ENCODE measurements at places on chromosomes 7 and 10.

DNA sequence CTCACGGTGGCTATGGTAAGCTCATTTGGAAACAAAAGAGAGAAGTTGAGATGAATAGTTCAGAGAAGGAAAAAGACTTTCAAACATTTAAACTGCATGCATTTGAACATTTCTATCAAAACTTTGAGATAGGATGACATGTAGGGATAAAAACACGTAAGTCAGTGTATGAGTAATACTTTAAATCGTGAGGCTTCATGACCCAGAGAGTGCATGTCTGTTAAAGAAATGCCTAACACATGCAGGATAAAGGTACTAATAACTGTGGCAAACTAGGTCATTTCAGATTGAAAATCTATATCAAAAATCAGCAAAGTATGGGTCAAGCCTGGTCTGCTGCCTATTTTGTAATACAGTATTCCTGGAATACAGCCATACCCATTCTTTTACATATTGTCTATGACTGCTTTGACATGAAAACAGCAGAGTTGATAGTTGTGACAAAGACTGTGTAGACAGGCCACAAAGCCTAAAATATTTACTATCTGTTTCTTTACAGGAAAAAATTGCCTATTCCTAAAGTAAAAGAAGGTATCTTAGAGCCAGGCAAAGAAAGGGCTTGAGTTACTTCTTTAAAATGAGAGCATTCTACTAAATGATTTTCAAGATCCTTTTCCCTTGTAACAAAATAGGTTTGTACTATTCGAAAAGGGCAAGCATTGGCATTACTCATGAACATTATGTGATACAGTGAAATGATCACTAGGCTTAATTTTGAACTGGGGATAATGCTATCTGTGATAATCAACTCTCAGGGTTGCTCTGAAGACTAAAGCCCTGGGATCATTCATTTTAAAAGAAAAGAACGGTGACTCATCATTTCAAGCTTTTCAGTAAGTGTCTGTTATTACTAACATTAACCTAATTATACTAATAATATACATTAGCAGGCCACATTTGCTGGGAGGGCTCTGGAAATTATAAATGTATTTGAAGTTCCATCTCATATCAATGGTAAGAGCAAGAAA is 185.9 kb downstream of the CRPPA start:
- DNase-seq = no peak

GRCh38 chr7:64045301-64046040 is at the start of gene ZNF727:
ZNF727 (plus strand) TSS chr7:64045434; CDS start chr7:64045622, 188 bp downstream.
- DNase-seq = no peak

DNA sequence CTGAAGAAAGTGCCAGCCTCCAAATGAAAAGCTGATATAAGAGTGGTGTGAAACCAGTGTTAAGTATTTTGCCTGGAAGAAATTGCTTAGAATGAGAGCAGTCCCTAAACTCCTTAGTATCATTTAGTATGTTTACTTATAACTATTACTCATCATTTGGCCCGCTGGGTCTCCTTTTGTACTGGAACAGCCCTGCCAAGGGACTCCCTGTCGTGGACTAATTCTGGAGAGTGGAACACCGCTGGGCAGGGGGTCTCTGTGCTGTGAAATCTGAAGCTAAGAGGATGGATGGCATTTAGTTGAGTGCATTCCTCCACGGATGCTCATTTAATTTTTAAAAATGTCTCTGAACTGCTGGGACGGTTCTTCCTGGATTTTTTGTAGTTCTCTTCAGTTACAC is 889.9 kb upstream of the C7orf33 start:
- no peak for DNase-seq

DNA sequence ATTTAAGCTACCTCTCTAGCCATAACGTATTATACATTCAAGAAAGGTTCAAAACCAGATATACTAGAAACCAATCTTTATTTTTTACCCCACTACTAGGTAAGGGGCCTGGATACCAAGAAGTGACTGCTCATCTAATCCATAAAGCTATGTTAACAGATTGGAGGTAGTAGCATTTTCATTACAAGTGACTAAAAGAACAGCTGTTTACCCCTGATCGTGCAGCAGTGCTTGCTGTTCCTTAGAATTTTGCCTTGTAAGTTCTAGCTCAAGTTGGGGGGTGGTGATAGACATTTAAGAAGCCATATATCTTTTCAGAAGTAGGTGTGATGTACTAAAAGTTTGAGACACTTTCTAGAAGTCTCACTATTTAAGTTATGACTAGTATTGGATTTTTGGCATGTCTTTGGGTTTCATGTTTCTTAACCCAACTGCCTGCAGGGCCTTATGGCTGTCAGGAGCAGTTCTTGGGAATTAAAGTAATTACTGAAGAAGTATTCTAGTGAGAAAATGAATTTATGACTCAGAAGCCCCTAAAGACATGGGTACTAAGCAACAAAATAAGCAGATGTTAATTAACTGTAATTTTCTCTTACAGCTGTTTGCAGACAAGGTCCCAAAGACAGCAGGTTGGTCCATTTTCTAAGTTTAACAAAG is 2.3 kb downstream of the PPIA start:
- no peak for DNase-seq

DNA sequence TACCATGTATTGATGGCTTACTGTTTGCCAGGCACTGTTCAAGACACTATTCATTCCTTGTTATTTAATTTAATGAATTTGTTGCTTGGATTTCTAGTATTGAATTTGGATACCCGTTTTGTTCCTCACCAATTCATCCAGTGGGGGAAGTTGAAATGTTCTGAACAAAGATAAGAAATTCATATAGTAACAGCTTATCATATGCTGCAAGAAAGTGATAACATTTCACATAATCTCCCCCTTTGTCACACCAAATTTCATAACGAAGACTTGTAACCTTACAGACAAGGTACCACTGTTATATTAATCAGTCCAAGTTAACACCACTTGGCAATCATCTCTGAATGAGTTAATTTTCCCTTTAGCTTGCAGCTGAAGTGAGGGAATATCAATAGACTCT is 42.1 kb downstream of the SCIN start:
- DNase-seq = no peak

DNA sequence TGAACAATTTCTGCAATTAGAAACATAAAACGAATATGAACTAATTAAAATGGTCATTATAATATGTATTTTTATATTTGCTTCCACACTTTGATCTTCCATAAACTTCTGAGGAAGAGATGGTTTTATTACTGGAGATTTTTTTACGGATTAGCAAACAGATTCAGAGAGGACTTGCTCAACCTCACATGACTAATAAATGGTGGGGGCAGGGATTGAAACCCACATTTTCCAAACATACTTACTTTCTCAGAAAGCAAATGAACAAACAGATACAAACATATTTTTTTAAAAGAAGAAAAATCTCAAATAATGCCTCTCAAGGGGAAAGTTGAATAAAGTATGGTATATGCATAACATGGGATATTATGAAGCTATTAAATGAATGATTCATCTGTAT is 18.3 kb downstream of the ANKMY2 start:
- DNase-seq = no peak

- peak; percentile 84 for DNase-seq
Measured at GRCh38 chr7:92608380-92609322, 18.5 kb upstream of the FAM133B start.

DNA sequence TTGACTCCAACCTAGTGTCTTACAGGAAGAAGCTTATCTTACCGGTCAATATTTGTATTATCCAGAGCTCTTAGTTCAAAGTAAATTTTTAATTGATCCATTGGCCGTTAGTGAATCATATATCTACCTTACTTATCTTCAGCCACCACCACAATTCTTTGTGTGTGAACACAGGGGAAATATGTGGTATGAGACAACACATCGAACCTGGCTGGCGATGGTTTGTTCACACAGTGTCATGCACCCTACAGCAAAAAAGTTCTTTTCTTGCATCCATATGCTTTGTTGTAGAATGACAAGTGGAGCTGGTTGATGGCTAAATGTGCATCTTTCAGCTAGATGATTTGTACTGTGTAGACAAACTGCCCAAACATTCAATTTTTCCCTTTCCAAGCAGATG is 65.8 kb downstream of the ARID5B start:
- no peak for DNase-seq

DNA sequence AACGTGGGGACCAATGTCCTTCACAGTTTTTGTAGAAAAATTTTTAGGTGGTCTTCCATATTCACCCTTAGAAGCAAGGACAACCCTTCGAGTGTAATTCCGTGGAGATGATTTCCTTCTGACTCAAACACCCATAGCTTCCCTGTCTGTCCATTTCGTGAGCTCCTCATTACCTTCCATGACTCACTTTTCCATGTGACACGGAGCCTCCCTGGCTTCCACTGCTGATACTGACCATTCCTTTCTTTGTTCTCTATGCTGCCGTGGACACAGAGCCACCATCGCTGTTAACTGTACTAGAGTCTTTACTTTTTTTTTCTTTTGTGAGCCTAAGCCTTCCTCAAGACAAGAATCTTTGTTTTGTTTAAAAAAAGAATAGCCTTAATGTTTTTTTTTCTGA is 12.5 kb upstream of the ARMS2 start:
- DNase-seq = no peak

DNA sequence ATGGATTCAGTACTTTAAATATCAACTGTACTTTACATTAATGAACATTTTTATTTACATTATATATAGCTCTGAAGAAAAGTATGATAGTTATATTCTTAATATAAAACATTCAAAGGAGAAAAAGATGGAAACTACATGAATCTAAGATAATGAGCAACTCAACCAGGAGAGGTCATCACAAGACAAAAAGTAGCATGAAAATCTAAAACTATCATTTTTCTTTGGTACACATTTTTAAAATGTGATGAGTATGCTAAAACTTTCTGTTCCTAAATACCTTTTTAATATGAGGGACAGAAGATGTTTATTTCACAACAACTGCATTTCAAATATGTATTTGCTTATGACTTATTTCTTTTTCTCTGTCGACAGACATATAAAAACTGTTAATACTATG is 2.4 kb downstream of the CNTNAP2 start:
- no peak for DNase-seq

GRCh38 chr10:83760142-83760541 is 379.2 kb upstream of the GHITM start:
- no peak for DNase-seq

- DNase-seq = no peak
Measured at GRCh38 chr10:22816298-22816653, 101.9 kb upstream of the PIP4K2A start.

GRCh38 chr7:25399000-25399750 is 170.9 kb upstream of the NPVF start:
- DNase-seq = no peak

DNA sequence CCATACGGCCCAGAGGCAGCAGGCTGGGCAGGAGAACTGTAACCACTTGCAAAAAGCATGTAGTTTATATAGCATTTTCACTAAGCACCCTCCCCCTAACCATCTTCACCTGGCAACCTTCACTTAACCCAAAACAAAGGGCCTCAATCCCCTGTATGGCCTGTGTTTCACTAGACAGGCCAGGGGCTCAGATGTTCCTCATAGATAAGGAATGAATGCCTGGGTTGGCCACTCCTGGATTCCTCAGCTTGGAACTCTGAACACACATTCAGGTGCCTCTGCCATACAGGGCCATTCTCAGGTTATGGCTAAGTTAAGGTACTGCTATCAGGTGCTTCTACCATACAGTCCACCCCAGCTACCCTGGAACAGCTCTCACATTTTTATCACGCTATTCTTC is 10.3 kb upstream of the TMEM168 start:
- DNase-seq = no peak

GRCh38 chr10:18959369-18959768 is 89.2 kb upstream of the MALRD1 start:
- no peak for DNase-seq

DNA sequence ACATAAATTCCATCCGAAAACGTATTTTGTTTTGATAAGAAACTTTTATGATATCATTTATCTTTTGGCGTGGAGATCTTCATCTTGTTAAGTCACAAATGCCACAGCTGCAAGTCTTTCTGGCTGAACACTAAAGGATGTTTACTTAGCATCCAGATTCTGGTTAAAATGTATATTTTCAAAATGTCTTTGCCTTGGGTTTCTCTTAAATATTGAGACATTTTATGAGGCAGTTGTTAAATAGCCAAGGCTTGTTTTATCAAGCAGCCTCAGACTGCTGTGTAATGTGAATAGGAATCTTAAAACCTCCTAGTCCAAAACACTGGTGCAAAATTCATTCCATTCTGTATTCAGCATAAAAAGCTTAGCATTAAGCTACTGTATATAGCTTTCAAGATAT is 136.3 kb upstream of the FZD1 start:
- DNase-seq = no peak

GRCh38 chr10:106857728-106858127 is 306.8 kb downstream of the SORCS1 start:
- DNase-seq = no peak

All from WTC11 (cell line).